Uterine smooth muscle cell (primary cell): ENCODE measurements at places on chromosomes 11 and 22. TPM values are rescaled to one million over a fixed set of nuclear protein-coding genes. Genes with fewer than 3 reads are reported as not detected.

The GRK3 gene
- 2.2 and 3.1 TPM in 2 replicates for total RNA-seq

The SAA1 gene
- 0.33 TPM in 1 of 2 replicates, not detected in the other for total RNA-seq

The SCUBE2 gene
- 3.1 and 3.4 TPM in 2 replicates for total RNA-seq

The TMPRSS5 gene
- under 0.01 and 0.50 TPM in 2 replicates for total RNA-seq

The LSP1 gene
- total RNA-seq: 0.33 and 0.62 TPM in 2 replicates

The IRAG1 gene
- 5.2 and 22.6 TPM in 2 replicates for total RNA-seq

The SLC22A9 gene
- total RNA-seq: not detected in 2 replicates

The STIM1 gene
- total RNA-seq: 35.9 and 45.5 TPM in 2 replicates

The WT1 gene
- 6.9 and 13.8 TPM in 2 replicates for total RNA-seq

The NDUFV1 gene
- 168 and 191 TPM in 2 replicates for total RNA-seq
